ENCODE measurements at places on chromosomes 5 and 9. TPM values are rescaled to one million over a fixed set of nuclear protein-coding genes. Genes with fewer than 3 reads are reported as not detected.

FOXD1 gene
- not detected for total RNA-seq

SLC23A1 gene
- not detected for total RNA-seq

OMD gene
- 10.2 TPM for total RNA-seq

DNA sequence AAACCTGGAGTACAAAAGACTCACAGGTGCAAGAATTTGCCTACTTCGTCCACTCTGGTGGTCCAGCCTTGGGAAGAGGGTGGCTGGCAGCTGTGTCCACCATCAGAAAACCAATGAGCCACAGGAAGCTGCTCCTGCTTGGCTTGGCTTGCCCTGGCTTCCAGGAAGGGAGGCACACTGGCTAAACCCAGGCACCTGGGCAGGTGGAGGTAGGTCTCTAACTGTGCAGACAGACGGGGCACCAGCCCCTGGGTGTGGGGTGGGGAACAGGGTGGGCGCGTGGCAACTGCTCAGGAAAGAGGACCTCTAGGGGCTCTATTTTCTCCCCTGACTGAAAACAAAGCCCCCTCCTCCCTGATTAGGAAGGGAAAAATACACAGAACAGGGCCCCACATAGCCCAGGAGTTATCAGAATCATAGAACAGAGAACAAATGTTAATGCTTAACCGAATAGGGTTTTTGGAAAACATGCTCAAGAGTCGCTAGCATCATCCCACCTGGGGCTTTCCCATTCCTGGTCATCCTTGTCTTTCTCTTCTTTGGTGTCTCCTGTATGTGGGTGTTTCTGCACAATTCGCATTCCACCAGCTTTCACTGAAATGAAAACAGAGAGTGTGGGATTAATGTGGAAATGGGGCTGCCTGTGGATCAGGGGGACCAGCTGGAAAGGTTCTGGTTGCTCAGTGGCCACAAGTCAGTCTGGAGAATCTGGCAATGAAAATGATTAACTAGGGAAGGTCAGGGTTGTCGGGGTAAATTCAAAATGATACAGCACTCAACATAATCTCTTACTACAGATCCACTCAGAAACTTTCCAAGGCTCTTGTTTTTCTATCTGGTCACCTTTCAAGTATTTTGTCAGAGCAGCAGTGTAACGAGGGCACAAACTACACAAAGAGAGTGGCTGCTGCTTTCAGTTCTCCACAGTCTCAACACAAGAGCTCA is 13.1 kb downstream of the DAP start:
- DNase-seq: no peak

DNA sequence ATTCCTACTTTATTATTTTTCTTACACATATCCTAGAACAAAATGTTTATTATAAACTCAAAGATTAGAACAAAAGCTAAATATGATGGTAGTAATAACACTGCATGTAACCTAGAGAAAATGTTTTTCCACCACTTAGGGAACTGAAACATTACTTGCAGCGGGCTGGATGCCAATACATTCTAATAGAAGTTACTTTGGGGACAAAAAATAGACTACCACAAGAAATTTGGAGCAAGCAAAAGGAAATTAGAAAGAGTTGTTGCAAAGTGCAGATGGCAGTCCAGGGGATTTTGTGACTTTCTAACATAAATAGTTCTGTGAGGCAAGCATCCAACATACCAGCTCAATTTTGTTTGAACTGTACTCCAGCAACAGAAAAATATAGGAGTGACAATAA is 255.3 kb upstream of the GRIN3A start:
- no peak for DNase-seq

- DNase-seq: peak; percentile 22
These were observed 7.5 kb downstream of the PLPP7 start for GRCh38 chr9:131296906-131297500.

DNA sequence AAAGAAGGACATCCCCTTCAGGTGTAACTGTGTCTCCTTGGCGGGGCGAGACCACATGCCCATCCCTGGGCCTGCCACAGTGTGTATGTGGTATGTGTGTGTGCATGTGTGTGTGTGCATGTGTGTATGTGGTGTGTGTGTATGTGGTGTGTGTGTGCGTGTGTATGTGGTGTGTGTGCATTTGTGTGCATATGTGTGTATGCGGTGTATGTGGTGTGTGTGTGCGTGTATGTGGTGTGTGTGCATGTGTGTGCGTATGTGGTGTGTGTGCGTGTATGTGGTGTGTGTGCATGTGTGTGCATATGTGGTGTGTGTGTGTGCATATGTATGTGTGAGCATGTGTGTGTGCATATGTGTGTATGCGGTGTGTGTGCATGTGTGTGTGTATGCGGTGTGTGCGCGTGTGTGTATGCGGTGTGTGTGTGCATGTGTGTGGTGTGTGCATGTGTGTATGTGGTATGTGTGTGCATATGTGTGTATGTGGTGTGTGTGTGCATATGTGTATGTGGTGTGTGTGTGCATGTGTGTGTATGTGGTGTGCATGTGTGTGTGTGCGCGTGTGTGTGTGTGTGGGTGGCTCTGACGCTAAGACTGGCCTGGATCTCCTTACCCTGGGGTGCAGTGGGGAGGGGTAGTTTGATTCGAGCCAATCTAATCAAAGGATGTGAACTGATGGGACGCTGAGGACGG is 107.9 kb upstream of the RAPGEF1 start:
- no peak for DNase-seq

- no peak for DNase-seq
These were observed 3.3 kb upstream of the LSM11 start for GRCh38 chr5:157740229-157740610.

- peak; percentile 72 for DNase-seq
These were observed 404.7 kb upstream of the TRPC7 start for GRCh38 chr5:136769900-136770684.

DNA sequence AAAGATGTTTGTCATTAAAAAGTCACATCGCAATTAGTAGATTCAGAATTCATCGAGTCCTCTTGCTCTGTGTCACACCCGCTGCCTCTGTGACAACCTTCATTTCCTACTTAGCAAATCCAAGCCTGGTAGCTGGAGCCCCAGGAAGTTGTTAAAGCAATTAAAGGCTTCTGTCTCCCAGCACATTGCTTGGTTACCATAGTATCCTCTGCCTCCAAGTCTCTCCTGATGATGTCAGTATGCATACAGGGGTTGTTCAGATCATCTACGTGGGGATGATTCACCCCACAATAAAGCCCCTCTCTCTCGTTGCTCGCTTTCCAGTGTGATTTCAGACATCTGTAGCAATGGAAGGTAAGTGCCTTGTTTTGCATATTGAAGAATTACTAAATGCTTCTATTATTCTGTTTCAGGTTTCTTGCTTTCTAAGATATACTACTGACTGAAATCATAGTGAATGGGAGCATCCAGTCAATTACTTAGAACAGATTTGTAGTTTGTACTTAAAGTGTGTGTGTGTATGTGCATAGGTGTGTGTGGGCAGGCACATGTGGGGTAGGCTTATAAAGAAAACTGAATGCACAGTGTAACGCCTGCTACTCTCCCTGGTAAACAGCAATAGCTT is 52.9 kb downstream of the PAM start:
- no peak for DNase-seq
